ENCODE measurements at places on chromosomes 1 and 21. TPM values are rescaled to one million over a fixed set of nuclear protein-coding genes. Genes with fewer than 3 reads are reported as not detected.

The OR2G6 gene
- total RNA-seq, result not detected

- no peaks in the 10 kb centered on the region for H3K36me3 ChIP-seq
- peak overlapping the region; percentile 93 for H3K4me3 ChIP-seq
- H3K27me3 ChIP-seq, result no peaks in the 10 kb centered on the region
- H3K4me1 ChIP-seq, result peaks cover 13% of the 10 kb centered on the region
Observed at GRCh38 chr1:54489627-54490250, 58.3 kb upstream of the ACOT11 start.

GRCh38 chr1:46247436-46248121, at the start of gene RAD54L:
TSS of gene RAD54L (plus strand) at chr1:46247763. CDS start at chr1:46248406, 643 bp downstream.
- H3K4me3 ChIP-seq, result peak within 1 kb of the TSS; percentile 94
- peaks cover 13% of the 10 kb centered on the region for H3K4me1 ChIP-seq
- no peaks in the 10 kb centered on the region for H3K36me3 ChIP-seq
- H3K27ac ChIP-seq, result peak within 1 kb of the TSS; percentile 64
- no peaks in the 10 kb centered on the region for H3K27me3 ChIP-seq
- peak; percentile 95 for DNase-seq

The GABRD gene
- not detected for total RNA-seq

DNA sequence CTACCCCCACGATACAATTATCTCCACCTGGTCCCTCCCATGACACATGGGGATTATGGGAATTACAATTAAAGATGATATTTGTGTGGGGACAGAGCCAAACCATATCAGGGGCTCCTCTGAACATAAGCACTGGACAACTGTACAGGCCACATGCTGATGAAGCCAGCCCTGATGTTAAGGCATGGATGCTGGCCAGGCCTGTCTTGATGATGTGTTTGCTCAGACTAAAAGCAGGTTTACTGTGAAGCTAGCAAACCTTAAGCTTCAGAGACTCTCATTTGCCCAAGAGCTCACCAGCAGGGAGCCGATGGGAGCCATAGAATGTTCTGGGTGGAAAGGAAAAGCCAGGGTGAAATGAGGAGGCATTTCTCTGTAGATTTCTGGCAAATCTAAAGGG, 135.3 kb upstream of the KCNK1 start:
- no peak overlapping the region for H3K4me3 ChIP-seq
- no peaks in the 10 kb centered on the region for H3K27me3 ChIP-seq
- no peak overlapping the region for H3K27ac ChIP-seq
- DNase-seq, result no peak
- H3K4me1 ChIP-seq, result no peaks in the 10 kb centered on the region

- H3K36me3 ChIP-seq, result no peaks in the 10 kb centered on the region
- H3K27ac ChIP-seq, result no peak overlapping the region
- no peaks in the 10 kb centered on the region for H3K4me1 ChIP-seq
- DNase-seq, result no peak
Observed at GRCh38 chr1:231857609-231858135, 231.1 kb downstream of the DISC1 start.

- peak overlapping the region; percentile 34 for H3K4me3 ChIP-seq
- no peak for DNase-seq
- H3K36me3 ChIP-seq, result no peaks in the 10 kb centered on the region
- peaks cover 45% of the 10 kb centered on the region for H3K4me1 ChIP-seq
Observed at GRCh38 chr1:211643324-211644212, 31.9 kb downstream of the NEK2 start.

DNA sequence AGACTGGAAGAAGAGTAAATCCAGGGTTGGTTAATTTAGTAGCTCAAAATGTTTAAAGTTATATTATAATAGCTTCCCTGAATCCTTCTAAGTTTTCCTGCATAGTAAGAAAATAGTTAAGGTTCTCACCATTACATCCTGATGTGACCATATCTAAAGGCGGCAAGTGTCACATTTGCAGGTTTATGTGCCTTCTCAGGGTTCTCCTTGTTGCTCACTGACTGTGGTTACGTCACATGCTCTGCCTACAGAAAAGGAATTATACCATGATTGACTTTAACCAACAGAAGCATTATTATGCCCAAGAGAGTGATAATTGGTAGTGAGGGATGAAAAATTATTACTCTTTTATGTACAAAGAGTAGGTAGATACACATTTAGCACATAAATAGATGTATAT, 539.8 kb downstream of the PTPRC start:
- no peaks in the 10 kb centered on the region for H3K4me1 ChIP-seq
- no peak overlapping the region for H3K4me3 ChIP-seq
- no peak for DNase-seq
- no peak overlapping the region for H3K27ac ChIP-seq
